ENCODE measurements at places on chromosomes 11 and 22.

DNA sequence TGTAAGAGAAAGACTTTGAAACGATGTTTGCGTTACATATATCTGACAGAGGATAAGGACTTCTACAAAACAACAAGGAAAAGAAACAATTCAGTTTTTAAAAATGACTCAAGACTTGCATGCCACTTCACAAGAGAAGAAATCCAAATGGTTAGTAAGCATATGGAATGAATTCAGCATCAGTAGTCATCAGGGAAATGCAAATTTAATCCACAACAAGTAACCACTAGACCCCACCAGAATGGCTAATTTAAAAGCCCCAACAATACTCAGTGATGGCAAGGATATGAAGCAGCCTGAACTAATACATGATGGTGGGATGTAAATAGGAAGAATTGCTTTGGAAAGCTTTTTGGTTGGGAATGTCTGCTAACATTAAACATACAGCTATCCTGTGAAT, 142.6 kb downstream of the ATXN10 start:
- DNase-seq, result no peak

- DNase-seq, result no peak
Measured at GRCh38 chr11:2954263-2954662, 25.0 kb upstream of the PHLDA2 start.

- DNase-seq, result no peak
Measured at GRCh38 chr11:91970624-91971023, 254.0 kb upstream of the FAT3 start.

DNA sequence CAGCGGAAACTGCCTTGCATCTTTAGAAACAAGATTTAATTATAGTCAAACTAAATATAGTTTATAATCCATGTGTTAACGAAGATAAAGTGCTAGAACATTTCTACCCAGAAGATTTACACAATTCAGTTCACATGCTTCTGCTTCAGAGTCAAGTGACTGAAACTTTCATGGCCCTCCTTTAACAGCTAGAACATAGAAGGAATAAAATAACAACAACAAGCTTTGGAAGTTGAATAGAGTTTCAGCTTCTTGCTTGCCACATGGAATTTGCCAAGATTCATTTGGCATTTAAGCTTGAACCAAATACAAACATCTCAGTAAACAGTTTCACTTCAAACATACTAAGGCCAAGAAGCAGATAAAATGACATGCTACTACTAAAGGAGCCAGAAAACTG, 676.3 kb upstream of the ANO3 start:
- no peak for DNase-seq

- no peak for DNase-seq
Measured at GRCh38 chr11:47388697-47389576, 10.6 kb upstream of the SPI1 start.

GRCh38 chr11:101583251-101584128, at the start of gene TRPC6:
Gene TRPC6 (minus strand): TSS chr11:101584007. CDS start chr11:101583503, 504 bp downstream.
- no peak for DNase-seq

- DNase-seq, result no peak
Measured at GRCh38 chr22:29266564-29267461, 968 bp downstream of the RHBDD3 start.

DNA sequence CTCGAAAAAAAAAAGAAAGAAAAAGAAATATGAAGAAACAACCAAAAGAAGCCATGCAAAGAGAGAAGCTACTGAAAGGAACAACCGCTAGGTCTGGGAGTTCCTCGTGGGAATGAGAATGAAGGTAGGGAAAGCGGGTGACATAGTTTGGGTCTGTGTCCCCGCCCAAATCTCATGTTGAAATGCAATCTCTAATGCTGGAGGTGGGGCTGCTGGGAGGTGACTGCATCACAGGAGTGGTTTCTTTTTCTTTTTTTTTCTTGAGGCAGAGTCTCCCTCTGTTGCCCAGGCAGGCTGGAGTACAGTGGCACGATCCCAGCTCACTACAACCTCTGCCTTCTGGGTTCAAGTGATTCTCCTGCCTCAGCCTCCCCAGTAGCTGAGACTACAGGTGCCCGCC, 9.7 kb upstream of the TXN2 start:
- no peak for DNase-seq

All from stimulated activated CD4-positive, alpha-beta T cell treated with anti-CD3 and anti-CD28 coated beads, Interleukin-2, amount 100 ng/mL, for 24 hours (primary cell).